ENCODE measurements at places on chromosomes 13 and 19.

GRCh38 chr13:97559981-97560380 lies 126.0 kb downstream of the RAP2A start:
- no peak for DNase-seq

DNA sequence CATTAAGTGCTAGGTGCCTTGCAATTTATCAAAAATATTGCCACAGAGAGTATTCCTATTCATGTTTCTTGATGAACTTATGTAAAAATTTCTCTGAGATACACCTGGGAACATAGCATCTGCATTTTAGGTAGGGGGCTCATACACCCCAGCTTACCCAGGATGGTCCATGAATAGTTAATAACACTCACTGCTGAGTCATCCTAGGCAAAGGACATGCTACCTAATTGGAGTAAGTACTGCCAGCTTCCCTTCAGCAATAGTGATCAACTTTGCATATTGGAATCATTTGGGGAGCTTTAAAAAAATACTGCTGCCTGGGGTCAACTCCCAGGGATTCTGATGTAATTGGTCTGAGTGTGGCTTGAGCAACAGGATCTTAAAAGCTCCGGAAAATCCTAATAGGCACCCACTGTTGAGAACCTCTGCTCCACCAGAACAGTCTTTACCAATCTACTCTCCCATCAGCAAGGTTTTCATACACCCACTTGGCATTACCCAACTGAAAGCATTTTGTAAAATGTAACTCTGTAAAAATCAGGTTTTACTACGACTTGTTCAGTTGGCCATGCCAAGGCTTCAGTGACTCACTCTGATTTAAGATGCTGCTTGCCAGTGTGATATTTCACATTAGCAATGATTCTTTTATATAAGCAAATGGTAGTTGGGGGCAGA lies 67.2 kb upstream of the FNDC3A start:
- DNase-seq, result peak; percentile 38

DNA sequence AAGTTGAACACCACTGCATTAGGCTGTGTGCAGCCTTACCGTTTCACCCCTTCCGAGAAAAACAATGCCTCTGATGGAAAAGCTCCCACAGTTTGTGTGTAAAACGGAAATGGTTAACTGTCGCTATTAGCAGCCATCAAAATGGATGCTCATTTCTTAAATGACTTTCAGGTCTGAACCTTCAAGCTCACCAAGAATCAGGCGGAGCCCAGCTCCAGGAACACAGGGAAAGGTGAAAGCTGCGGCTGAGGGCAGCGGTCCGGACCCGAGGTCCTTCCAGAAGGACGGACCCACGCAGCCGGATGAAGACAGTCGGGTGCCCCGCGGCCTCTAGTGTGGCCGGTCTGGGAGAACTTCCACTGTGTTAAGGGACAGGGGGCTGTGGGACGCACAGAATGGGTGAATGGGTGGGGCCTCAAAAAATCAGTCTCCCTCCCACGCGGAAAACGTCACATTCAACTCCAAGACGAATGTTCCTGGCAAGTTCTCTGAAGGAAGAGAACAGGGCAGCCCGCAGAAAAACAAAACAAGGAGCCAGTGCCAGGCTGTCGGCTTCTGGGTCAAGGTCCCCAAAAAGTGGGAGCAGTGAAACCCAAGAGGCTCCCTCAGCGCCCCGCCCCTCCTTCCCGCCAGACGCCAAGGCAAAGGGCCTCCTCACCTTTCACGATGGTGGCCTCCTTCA lies 4.9 kb downstream of the IRS2 start:
- no peak for DNase-seq

- no peak for DNase-seq
Measured at GRCh38 chr13:21767032-21767431, 96.2 kb downstream of the FGF9 start.

- no peak for DNase-seq
Measured at GRCh38 chr19:10565028-10565566, 713 bp downstream of the KRI1 start.

GRCh38 chr13:95246292-95247082 lies 54.8 kb downstream of the ABCC4 start:
- DNase-seq, result no peak

GRCh38 chr13:72039126-72039525 lies 172.1 kb upstream of the DACH1 start:
- DNase-seq, result no peak

DNA sequence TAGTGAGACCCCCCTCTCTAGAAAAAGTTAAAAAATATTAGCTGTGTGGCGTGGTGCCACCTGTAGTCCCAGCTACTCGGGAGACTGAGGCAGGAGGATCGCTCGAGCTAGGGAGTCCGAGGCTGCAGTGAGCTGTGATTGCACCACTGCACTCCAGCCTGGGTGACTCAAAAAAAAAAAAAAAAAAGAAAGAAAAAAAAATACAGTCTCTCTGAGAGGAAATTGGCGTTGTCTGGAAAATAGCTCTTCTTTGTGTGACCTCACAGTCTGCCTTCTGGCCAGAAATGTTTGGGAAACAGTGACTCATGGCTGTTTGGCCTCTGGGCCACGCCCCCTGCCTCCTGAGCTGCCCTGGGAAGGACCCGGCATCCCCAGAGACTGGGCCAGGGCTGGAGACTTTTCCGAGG lies 10.7 kb downstream of the MARCHF2 start:
- peak; percentile 80 for DNase-seq

GRCh38 chr19:43700395-43701000 lies 15.4 kb upstream of the IRGC start:
- DNase-seq, result peak; percentile 40

- DNase-seq, result no peak
Measured at GRCh38 chr13:95360464-95361097, 59.3 kb upstream of the ABCC4 start.

GRCh38 chr13:29946093-29946492 lies 95.7 kb upstream of the UBL3 start:
- DNase-seq, result no peak

DNA sequence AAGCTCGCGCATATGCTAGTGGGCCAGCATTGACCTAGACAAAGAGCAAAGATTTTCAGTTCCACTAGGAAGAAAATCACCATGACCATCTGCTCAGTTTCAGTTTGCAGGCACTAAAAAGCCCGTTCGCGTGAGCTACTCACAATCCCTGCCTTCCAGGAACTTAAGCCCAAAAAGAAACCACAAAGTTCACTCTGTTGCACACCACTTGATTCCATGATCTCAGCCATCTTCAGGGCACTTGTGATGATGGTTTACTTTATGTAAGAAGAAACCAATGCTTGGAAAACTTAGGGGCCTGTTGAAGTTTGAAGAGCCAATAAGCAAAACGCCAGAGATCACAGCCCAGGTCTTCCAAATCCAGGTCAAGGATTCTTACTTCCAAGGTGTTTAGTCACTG lies 45.0 kb upstream of the SLC15A1 start:
- no peak for DNase-seq

- DNase-seq, result no peak
Measured at GRCh38 chr13:48901781-48902180, 73.9 kb upstream of the FNDC3A start.

- DNase-seq, result no peak
Measured at GRCh38 chr13:46668302-46668720, 115.3 kb downstream of the LRCH1 start.

DNA sequence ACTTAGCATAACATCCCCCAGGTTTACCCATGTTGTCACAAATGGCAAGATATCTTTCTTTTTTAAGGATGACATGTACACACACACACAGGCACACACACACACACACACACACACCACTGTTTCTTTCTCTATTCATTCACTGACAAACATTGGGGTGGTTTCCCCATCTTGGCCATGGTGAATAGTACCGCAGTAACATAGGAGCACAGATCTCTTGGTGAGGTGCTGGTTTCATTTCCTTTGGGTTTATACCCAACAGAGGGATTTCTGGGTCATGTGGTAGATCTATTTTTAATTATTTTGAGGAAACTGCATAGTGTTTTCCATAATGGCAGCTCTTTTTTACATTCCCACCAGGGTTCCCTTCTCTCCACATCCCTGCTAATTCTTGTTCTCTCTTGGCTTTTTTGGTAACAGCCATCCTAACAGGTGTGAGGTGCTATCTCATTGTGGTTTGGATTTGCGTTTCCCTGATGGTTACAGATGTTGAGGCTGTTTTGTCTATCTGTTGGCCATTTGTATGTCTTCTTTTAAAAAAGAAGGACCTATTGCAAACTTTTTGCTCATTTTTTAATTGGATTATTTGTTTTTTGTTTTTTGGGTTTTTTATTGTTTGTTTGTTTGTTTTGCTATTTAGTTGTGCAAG lies 251.7 kb upstream of the IRS2 start:
- DNase-seq, result no peak

DNA sequence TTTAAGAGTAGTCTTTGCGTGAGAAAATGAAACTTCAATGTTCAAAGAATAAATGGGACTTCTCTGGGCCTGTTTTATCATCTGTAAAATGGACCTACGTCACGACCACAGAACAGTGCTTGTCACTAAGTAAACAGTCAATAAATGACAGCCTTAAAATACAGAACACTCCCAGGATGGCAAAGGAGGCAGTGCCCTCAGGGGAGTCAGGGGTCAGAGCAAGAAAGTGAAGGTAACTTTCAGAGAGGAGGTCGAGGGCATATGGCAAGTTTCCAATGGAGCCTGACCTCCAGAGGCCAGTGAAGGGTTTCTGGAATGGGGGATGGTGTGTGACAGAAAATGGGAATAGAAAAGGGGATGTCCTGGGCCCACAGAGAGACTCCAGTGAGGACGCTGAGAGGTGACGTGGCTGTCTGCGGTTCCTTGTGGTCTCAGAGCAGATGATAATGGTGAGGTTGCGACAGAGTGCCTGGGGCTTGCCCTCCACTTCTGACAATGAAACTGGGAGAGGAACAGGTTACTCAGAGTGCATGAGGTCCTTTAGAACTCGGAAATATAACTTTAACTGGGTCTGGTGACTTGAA lies 91.8 kb downstream of the UBL3 start:
- no peak for DNase-seq

DNA sequence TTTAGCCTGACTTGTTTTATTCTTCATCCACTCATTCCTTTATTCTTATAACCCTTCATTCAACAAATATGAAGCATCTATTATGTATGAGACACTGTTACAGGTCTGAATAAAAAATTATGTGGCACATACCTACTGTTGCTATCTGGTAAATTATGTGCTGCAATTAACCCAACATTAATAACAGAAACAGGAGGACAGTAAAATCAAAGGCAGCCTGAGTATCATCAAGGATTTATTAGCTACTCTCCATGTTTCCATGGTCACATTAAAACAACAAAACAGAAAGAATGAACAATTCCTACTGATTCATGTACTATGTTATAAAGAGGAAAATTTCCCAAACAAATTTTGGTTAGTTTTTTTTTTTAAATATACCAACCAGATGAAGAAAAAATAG lies 43.9 kb downstream of the RAP2A start:
- DNase-seq, result no peak

- no peak for DNase-seq
Measured at GRCh38 chr13:48635478-48635877, 18.3 kb upstream of the CYSLTR2 start.

DNA sequence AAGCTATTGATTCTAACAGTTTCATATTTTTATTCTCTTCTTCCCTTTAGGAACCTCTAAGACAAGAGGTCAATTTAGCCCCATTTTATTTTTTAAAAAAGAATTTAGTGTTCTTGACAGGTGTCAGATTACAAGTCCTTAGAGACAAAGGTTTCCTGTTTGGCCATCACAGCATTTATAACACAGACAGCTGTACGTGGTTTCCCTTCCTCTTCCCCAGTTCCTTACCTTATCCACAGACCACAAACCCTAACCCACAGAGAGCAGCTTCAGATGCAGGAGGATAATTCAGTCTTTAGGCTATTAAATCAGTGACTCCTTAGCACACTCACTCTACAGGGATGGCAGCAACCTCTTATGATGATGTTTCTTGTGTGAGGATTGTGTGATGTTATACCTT lies 1210.1 kb downstream of the DIAPH3 start:
- DNase-seq, result no peak

GRCh38 chr13:113399755-113400149 lies 35.8 kb upstream of the GRTP1 start:
- peak; percentile 22 for DNase-seq

DNA sequence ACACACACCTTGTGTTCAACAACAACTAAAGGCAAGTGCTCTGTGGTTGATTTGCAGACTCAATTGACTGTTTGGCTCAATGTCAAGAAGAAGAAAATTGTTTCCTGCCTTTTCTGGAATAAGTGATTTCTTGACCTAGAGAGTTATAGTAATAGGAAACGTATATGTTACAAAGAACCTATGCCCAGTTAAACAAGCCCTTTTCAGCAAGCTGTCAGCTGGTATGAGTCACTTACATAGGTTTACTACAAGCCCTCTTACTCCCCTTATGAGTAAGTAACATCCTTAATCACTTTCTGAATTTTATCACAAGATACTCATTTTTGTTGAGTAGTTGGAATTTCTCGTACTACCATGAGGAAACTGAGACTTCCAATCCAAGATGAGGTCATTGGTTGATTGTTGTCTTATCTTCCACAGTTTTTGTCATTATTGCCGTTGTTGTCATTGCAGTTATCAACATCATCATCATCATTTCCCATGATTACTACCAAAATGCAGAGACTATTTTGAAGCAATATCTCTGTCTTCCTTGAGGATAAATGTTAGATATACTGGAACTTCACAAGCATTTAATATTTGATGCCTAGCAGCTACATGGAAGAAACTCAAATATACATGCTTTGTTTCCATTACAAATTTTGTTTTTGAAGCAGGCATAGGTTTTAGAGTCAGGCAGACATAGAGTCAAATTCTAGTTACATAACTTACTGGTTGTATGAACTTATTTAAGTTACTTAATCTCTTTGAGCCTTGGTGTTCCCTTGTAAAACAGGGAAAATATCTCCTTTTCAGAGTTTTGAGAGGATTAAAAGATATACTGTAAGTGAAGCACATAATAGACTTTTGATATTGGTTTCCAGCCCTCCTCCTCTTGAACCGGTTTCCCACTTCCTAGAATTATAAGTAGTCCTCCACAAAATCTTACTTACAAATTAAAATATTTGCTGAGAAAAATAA lies 106.0 kb downstream of the RAP2A start:
- no peak for DNase-seq

DNA sequence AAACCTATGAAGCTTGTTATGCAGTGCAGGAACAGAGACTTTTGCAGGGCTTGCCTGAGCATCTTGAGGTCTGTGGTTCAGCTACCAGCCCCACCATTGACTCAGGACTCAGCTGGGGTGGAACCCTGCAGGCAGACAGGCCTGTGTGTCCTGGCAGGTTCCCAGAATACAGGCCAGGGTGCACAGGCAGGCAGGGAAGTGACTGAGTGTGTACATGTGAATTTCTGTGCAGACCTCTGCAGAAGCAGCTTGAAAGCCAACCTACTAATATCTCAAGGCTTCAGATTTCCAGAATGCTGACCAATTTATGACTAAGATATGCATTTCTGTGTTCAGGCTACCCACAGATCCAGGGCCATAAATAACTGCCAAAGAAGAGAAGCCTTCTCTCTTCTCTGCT lies 254.4 kb downstream of the DLEU7 start:
- DNase-seq, result no peak

- DNase-seq, result no peak
Measured at GRCh38 chr13:23447927-23448326, 14.4 kb upstream of the SACS start.

GRCh38 chr13:22880741-22881720 lies 299.7 kb upstream of the SGCG start:
- no peak for DNase-seq

- no peak for DNase-seq
Measured at GRCh38 chr19:2332341-2333026, 4.0 kb downstream of the SPPL2B start.
